ENCODE measurements at places on chromosomes 6 and 20.

DNA sequence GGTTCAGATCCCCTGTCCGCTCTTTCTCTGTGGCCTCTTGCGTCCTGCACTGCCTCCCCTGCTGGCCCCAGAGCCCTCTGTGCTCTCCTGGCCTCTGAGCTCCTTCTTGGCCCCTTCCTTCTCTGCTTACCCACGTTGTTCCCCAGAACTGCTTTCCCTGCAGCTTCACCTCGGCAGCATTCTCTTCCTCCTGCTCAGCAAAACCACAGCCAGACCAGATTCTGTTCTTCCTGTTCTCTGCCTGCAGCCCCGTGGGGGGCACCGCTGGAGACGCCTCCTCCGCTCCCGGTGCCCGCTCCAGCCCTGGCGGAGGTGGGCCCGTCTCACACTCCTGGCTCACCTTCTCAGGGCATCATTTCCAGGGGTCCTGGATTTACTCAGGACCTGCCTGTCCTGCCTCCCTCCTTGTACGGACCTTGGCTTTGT lies 59.7 kb downstream of the TCP11 start:
- H3K27ac ChIP-seq: no peak overlapping the region
- H3K36me3 ChIP-seq: peaks cover 99% of the 10 kb centered on the region
- no peak for DNase-seq
- no peaks in the 10 kb centered on the region for H3K4me1 ChIP-seq

DNA sequence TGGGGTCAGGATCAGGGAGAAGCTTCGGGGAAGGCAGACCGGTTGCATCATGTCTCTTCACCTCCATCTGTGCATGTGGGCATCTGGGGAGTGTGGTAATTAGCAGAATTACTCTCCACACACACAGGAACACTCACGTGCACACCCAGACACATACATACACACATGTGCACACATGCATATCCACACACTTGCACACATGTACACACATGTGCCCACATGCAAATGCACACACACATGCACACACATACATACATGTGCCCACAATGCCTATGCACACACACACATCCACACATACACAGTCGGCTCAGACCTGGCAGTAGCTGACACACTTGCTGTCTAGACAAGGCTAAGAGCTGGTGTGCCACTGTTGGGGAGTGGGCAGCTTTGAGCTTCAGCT lies 212.3 kb upstream of the PMEPA1 start:
- no peaks in the 10 kb centered on the region for H3K4me1 ChIP-seq
- no peak overlapping the region for H3K27ac ChIP-seq
- DNase-seq: no peak
- no peaks in the 10 kb centered on the region for H3K27me3 ChIP-seq
- no peaks in the 10 kb centered on the region for H3K36me3 ChIP-seq

GRCh38 chr6:138275976-138276375 lies 57.7 kb upstream of the PBOV1 start:
- no peak overlapping the region for H3K4me3 ChIP-seq
- DNase-seq: peak; percentile 34
- H3K27ac ChIP-seq: no peak overlapping the region

DNA sequence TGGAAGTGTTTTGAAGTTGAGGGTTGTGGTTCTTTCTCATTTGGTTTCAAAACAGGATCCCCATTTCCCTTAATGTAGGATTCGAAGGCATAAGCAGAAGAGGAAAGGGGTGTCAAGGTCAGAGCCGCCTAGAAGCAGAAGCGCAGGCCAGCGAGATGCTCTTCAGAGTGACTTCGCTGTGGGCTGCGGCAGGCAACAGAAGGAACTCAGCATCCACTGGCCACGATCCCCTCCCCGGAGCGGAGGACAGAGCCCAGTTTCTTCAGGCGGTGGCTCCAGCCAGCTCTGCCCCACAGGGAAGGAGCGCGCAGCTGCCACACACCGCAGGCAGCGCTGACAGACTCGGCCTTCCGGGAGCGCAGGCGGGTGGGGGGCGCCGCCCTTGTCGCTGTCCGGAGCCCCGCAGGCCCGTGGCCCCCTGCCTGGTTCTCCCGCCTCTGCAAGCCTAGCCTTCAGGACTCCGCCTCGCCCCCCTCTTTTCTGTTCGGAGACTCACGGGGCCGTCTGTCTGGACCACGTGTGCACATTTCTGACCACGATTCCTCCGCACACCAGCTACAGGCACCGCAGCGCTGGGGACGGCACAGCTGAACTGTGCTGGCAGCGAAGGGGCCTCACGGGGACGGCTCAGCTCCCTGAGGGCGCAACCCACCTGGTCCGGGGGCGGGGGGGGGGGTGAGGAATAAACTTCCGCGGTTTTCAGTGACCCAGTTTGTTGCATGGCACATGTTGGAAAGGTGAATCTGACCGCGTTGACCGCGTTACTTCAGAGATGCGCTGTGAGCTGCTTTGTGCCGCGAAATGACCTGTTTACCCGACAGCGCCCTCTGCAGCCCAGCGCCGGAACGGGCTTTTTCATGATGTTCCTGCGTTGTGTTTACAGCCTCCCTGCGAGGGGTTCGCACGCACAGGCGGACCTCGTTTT lies 26.1 kb downstream of the TTLL2 start:
- no peaks in the 10 kb centered on the region for H3K36me3 ChIP-seq
- H3K4me1 ChIP-seq: peaks cover 5% of the 10 kb centered on the region
- peak overlapping the region; percentile 55 for H3K4me3 ChIP-seq
- no peak overlapping the region for H3K27ac ChIP-seq
- no peaks in the 10 kb centered on the region for H3K27me3 ChIP-seq

- no peaks in the 10 kb centered on the region for H3K27me3 ChIP-seq
- no peak overlapping the region for H3K4me3 ChIP-seq
- DNase-seq: peak; percentile 79
- peak overlapping the region; percentile 34 for H3K27ac ChIP-seq
- H3K4me1 ChIP-seq: peaks cover 14% of the 10 kb centered on the region
Observed at GRCh38 chr6:21754891-21755290, 161.3 kb downstream of the SOX4 start.

GRCh38 chr6:111307275-111307858 lies 175.7 kb downstream of the REV3L start:
- no peak overlapping the region for H3K4me3 ChIP-seq
- H3K36me3 ChIP-seq: peaks cover 19% of the 10 kb centered on the region
- peak; percentile 44 for DNase-seq

GRCh38 chr20:41616228-41616627 lies 1.9 kb downstream of the CHD6 start:
- no peaks in the 10 kb centered on the region for H3K36me3 ChIP-seq
- H3K27me3 ChIP-seq: no peaks in the 10 kb centered on the region
- no peak overlapping the region for H3K27ac ChIP-seq
- DNase-seq: no peak
- H3K4me3 ChIP-seq: no peak overlapping the region

GRCh38 chr6:131387562-131388447 lies 185.2 kb upstream of the ARG1 start:
- H3K27ac ChIP-seq: no peak overlapping the region
- H3K36me3 ChIP-seq: no peaks in the 10 kb centered on the region
- no peaks in the 10 kb centered on the region for H3K27me3 ChIP-seq

GRCh38 chr6:23875006-23875405 lies 251.0 kb upstream of the NRSN1 start:
- no peaks in the 10 kb centered on the region for H3K27me3 ChIP-seq
- no peak for DNase-seq
- no peaks in the 10 kb centered on the region for H3K36me3 ChIP-seq
- no peak overlapping the region for H3K4me3 ChIP-seq
- H3K4me1 ChIP-seq: no peaks in the 10 kb centered on the region

- H3K4me3 ChIP-seq: no peak overlapping the region
- H3K27me3 ChIP-seq: no peaks in the 10 kb centered on the region
- H3K36me3 ChIP-seq: no peaks in the 10 kb centered on the region
- DNase-seq: no peak
Observed at GRCh38 chr6:11366183-11366933, 133.9 kb upstream of the NEDD9 start.

- no peak overlapping the region for H3K27ac ChIP-seq
- DNase-seq: no peak
- no peak overlapping the region for H3K4me3 ChIP-seq
- no peaks in the 10 kb centered on the region for H3K36me3 ChIP-seq
- peaks cover 7% of the 10 kb centered on the region for H3K4me1 ChIP-seq
- H3K27me3 ChIP-seq: no peaks in the 10 kb centered on the region
Observed at GRCh38 chr6:5150551-5151075, 65.5 kb downstream of the PPP1R3G start.

Measured in trophoblast cell (in vitro differentiated cells and primary cell).